ENCODE measurements at places on chromosomes 2 and 18.
A peak's percentile ranks its signal among the peaks of the same experiment; 100 is the strongest.

DNA sequence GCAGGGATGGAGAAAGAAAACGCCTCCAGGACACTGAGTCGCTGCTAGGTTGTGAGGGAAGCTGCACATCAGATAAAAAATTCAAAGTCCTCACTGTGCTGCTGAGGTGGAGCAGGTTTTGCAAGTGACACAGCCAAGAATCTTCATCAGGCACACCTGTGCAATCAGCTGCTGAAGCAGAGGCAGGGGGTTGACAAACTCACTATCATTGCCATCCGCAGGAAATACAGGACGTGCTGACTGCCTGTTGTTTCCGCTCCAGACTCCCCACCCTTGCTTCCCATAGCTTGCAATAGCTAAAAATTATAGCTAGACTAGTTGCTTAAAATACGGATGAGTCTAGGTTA, 147.8 kb upstream of the FHL2 start:
- DNase-seq = no peak

- peak; percentile 29 for DNase-seq
Measured at GRCh38 chr18:79068341-79068936, 755 bp upstream of the ATP9B start.

DNA sequence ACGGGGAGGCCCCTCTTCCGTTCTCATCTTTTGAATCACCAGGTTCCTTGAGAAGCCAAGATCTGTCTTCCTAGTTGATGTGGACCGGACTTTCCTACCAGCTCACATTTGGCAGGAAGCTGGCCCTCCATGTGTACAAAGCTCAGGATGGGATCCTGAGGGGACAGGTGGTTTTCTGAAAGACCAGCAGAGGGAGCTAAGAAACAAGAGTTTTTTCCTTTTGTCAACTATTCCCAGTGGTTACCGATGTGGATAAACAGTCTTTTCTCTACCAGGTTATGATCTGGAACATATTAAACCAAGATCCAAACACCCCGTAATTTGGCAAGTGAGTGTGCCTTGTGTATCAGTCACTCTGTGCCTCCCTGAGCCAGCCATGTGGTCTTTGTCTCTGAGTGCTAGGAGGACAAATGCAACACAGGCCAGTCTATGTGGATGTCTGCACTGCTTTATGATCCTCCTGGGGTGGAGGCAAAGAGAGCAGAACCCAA, 25.1 kb upstream of the ARHGAP25 start:
- no peak for DNase-seq

DNA sequence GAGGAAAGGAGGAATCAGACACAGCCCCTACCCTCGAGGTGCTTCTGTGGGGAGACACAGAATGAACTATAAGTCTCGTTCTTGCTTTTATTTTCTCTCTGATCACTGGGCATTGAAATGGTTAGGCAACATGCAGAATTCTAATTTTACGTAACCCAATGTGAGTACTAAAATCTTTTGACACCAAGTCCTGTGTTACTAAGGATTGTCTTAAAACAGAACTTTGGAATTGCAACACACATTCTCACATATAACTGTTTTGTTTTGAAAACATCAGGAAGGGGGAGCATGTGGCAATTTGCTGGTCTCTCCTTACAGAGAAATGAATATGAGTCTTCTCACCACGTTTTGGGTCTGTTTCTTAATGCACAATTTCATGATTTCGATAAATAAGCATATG, 23.6 kb upstream of the SULT1C4 start:
- no peak for DNase-seq

- DNase-seq = no peak
Measured at GRCh38 chr18:33275843-33276242, 164.7 kb downstream of the CCDC178 start.

DNA sequence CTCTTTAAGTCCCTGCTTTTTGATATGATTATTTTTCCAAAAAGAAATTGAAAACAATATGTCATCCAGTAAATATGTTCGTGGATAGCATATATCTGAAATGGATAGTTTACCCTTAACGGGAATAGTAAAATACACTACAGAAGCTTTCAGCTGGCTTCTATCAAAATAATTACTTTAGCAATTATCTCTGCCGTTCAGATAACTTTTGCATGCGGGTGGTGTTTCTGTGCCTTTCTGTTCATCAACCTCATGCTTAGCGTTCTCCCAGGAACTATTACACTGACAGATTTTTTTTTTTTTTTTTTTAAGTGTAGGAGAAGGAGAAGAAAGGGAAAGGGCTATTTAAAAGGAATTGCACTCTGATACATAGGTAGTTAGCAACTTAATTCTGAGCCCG, 53.6 kb downstream of the TSHZ1 start:
- no peak for DNase-seq

DNA sequence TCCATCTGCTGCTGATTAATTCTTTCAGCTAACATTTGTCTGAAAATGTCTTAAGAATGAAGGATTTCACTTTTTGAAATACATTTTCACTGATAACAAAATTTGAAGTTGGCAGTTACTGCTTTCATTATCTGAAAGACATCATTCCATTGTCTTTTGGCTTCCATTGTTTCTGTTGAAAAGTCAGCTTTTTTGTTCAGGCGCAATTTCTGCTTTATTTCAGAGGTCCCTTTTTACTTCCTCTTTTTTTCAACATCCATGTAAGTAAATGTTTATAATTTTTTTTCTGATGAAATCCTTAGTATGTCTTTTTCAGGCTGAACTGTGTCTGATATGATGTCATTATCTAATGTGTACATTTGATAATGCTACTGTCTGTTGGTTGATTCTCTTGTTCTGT, 184.2 kb downstream of the RND3 start:
- DNase-seq = no peak

DNA sequence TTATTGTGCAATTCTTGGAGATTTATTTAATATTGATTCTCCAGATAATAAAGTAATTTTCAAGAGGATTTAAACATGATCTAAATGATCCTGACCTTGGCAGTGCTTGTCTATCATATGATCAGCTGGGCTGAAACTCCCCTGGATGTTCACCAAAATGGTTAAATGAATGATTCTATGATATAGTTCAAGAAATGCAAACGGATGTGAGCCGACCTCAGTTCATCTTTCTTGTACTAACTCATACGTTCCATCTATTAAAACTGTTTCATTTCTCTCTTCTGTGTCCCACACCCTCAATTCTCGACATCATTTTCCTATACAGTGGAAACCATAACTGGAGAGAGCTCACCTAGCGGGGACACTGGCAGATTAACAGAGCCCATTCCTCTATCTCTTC, 281.7 kb upstream of the CCDC68 start:
- no peak for DNase-seq

- DNase-seq = no peak
Measured at GRCh38 chr18:29309366-29309765, 1132.4 kb upstream of the CDH2 start.

DNA sequence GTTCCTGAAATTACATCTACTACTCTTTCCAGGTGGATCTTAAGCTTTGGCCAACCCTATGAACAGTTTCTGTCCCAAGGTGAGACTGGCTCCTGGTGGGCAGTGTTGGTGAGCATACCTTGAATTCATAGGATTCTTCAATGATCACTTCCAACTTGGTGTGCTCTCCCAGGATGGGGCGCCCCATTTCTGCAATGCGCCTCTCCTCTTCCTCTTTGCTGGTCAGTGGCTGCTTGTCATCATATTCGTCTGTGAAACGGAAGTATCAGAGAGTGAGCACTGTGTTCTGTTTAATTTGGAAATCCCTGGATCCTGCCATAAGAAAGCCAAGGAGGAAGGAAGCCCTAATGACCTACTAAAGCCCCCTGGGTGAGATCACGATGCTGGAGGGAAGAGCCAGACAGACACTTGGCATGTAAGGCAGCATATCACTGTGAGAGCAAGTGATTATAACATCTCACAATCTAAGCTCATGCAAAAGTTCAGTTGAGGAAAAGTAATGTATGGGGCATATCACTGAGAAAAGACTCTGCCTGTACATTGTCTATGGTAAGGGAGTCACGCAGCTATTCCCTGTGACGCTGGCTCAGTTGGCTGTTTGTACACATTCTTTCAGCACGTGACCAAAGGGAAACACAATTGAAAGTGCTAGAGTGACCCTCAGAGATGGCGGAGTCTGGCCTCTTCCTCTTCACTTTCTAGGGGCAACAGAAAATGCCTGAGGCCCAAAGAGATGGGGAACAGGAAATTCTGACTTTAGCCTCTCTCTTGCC, 287.0 kb downstream of the SLC8A1 start:
- DNase-seq = no peak

GRCh38 chr2:80525152-80525551, 220.6 kb upstream of the LRRTM1 start:
- DNase-seq = no peak

DNA sequence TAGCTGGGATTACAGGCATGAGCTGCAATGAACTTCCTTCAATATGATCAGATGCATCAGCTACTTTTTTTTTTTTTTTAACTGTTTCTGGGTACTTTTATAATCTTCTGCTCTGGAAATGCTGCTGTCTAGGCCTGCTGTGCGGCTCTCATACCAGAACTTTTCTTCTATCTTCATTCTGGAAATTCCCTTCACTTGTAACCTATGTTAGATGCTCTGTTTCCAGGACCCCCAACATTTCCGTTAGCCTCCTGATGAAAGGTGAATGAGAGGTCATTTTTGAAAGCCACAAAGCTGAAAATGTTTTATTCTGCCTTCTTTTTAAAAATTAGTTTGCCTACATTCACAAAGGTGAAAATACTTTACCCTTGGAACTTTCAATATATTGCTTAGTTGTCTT, 8.6 kb downstream of the AGFG1 start:
- DNase-seq = no peak

GRCh38 chr18:55439056-55439455, 148.9 kb downstream of the TCF4 start:
- DNase-seq = no peak

DNA sequence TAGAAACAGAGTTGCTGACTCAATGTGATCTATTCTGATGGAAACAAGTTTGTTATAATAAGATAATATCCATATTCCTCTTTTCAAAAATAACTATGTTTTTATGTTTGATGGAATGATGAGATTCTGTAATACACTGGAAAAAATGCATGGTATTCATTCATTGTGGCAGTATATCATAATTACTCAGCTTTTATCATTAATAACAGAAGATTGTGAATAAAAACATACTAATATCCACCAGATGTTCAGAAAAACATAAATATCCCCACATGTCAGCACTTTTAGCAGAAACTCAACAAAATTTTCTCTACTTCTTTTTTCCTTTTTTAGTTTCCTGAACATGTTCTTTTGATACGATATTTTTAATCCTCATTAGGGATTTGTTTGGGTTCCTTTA, 130.9 kb upstream of the CAVIN2 start:
- no peak for DNase-seq

DNA sequence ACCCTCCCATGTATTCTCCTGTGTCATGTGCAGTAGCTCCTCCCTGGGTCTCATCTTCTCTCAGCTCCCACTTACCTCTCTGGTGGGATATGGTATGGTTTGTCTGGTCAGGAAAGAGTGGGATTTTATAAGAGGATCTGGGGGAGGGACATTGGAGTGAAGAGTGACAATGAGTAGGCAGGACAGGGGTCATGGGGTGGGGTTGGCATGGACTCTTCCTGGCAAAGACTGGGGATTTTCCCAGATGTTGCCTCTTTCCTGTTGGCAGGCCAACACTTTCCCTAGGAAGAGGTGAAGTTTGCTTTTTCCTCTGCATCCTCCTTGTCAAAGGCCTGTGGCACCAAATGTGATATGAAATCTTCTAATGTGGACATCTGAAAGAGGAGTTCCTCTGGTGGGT, at the start of gene REG3A:
TSS of gene REG3A (minus strand) at position 101 of the 400 bp plus-strand sequence. CDS start 348 bp downstream, outside the sequence.
- no peak for DNase-seq

DNA sequence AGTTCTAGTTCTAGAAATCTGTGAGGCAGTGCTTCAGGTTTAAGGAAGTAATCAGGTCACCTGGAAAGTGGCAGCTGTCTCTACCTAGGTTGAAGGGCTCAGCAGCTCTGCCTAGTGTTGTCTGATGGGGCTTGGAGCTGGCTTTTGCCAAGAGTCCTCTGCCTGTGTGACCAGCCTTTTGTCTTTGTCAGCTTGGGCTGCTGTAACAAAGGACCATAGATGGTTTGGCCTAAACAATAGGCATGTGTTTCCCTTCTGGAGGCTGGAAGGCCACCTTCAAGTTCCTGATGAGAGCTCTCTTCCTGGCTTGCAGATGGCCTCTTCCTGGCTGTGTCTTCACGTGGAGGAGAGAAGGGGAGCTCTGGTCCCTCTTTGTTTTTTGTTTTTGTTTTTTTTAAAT, 13.3 kb downstream of the UBE2F start:
- no peak for DNase-seq

DNA sequence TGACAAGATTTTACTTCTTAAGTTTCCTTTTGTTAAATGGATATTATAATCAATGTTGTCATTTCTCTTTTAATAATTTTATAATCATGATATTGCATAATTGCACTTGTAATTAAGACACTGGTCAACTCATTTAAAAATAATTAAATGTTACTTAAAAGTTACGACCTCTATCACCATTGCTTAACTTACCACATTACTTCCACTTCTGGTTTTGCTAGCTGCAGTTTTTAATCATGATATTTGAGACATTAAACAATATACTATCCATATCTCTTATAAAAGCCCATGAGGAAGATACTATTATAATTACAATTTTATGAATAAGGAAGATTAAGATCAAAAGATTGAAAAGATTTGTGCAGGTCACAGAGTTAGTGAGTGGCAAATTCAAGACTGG, 502.0 kb downstream of the RNF144A start:
- no peak for DNase-seq

DNA sequence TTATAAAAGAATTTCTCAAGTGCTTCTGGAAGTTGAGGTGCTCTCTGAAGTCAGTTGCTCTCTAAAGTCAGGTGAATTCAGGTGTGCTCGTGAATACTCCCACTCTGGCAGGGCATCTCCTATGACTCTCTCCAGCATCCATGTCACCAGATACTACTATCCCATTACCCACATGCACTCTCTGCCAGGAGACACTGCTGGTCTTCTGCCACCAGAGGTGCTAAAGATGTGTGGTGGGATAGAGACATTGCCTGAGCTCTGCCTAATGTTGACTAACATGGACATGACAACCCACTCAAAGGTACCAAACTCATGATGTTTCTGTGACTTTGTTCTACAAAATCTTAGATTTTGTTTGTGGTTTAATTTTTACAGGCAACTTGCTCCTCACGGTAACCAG, 106.4 kb upstream of the HNRNPA3 start:
- DNase-seq = no peak

- no peak for DNase-seq
Measured at GRCh38 chr2:99079226-99079625, 62.3 kb upstream of the C2orf15 start.

DNA sequence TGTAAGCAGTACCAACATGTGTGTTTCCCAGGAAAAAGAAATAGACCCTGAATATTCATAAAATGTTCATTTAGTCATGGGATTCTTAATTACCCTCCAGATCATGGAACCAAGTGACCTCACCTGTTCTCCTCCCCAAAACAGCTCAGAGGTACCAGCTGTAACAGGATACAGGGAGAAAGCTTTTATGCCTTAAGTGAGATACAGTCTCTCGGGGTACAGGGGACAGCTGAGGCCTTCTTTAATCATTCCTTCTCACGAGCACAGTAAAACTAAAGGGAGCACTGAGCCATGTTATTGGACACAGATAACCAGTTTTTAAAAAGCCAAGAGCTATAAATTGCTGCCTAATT, 16.6 kb downstream of the EPHA4 start:
- no peak for DNase-seq

GRCh38 chr18:33469699-33470098, 29.2 kb upstream of the CCDC178 start:
- no peak for DNase-seq

- DNase-seq = no peak
Measured at GRCh38 chr2:118274841-118275510, 186.7 kb downstream of the INSIG2 start.
